Stimulated activated CD4-positive, alpha-beta T cell treated with anti-CD3 and anti-CD28 coated beads, Interleukin-15, amount 100 ng/mL, for 1 hour (primary cell): ENCODE measurements at places on chromosomes 7 and 10.

DNA sequence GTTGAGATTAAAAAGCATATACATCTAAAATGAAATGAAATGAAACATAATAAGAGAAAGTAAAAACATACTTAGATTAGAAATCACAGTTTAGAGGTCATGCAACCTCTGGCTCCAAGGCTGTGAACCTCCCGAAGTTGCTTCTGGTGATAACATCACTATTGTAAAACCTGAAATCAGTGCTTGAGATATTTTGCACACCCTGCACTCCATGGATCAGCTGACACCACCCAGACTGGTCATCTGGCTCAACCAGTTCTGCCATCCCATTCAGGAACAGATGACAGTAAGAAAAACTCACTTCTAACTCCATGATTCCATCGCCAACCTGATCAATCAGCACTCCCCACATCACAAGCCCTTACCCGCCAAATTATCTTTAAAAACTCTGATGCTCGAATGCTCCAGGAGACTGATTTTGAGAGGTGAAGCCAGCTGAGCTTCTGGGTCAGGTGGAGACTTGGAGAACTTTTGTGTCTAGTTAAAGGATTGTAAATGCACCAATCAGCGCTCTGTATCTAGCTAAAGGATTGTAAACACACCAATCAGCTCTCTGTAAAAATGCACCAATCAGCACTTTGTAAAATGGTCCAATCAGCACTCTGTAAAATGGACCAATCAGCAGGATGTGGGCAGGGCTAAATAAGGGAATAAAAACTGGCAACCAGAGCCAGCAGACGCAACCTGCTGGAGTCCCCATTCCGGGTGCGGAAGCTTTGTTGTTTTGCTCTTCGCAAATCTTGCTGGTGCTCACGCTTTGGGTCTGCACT is 162.6 kb upstream of the MAGI2 start:
- no peak for DNase-seq

DNA sequence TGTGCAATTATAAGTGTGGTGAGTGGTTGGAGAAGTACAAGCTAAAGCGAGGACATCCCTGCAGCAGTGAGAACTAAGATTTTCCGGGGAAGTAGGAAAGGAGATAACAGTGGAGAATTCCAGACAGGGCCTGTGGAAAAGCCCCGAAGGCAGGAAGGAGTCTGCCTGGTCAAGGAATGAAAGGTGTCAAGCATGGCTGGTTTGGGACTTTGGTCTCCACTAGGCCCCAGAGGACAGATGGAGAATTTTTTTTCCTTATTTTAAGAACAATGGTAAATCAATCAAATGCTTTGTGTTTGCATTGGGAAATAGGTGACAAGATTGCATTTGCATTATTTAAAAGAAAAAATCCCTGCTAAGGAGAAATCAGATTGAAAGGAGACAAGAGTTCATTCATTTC is 3.2 kb upstream of the CEP55 start:
- DNase-seq, result no peak

- DNase-seq, result no peak
Observed at GRCh38 chr7:16068183-16068582, 353.2 kb downstream of the CRPPA start.

- no peak for DNase-seq
Observed at GRCh38 chr7:42689626-42690025, 222.2 kb downstream of the C7orf25 start.
